ENCODE measurements at places on chromosomes 2 and 18.

GRCh38 chr2:203649176-203649814 lies 57.1 kb upstream of the CD28 start:
- no peak for DNase-seq

DNA sequence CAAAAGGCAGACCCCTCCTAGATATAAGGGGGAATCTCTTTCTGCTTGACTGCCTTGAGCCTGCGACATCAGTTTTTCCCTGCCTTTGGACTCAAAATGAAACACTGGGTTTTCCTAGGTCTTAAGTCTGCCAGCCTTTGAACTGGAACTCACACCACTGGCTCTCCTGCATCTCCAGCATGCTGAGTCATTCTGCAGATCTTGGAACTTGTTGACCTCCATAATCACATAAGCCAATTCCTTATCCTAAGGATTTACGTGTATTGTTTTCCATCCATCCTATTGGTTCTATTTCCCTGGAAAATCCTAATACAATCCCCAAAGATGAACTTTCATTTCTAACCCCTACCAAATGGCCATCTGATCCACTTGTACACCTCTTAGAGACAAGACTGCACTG lies 88.0 kb downstream of the AFF3 start:
- no peak for DNase-seq

DNA sequence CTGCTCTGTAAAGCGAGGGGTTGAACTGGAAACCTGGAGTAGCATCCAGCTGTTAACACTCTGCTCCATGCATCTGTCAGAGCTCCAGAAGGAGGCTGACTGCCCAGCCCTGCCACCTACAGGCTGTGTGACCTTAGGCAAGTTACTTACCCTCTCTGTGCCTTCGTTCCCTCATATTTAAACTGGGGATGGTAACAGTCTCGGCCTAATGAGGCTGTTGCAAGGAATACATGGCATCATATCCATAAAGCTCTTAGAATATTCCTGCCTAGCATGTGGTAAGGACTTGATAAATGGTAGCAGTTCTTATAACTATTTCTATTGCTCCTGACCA lies 80.6 kb downstream of the LRRFIP1 start:
- no peak for DNase-seq

GRCh38 chr18:41974796-41975201 lies 19.8 kb downstream of the PIK3C3 start:
- no peak for DNase-seq

DNA sequence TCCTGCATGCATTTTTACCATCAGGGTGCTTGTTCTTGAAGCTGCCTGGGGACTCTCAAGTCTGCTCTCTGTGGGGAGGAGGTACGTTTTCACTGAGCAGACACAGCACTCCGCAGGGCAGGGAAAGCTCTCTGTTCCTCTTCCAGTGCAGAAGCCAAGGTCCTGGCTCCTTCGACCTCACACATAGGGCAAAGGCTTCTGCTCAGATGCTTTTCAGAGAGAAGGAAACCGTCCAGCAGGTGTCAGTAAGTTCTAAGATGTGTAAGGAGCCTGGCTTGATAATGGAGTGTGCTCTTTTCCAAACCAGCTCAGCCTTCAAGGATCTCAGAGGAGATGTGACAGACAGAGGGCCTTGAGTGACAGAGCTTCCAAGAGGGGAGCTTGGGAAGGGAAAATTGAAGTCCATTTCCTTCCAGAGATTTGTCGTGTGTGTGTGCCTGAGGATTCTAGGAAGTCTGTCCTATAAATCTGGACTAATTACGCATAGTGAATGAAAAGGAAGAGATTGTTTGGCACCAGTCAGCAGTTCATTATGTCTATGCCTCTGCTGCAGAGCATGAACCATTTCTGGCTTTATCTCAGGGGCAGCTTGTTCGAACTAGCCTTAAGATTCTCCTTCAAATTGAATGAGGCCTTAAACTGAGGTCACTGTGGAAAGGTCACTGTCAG lies 67.3 kb upstream of the UPP2 start:
- DNase-seq = no peak

GRCh38 chr2:149169656-149170055 lies 131.2 kb downstream of the LYPD6B start:
- DNase-seq = no peak

GRCh38 chr2:190584980-190585661 lies 50.6 kb upstream of the NEMP2 start:
- no peak for DNase-seq

- DNase-seq = no peak
Measured at GRCh38 chr2:27029051-27029450, 3.7 kb upstream of the TMEM214 start.

DNA sequence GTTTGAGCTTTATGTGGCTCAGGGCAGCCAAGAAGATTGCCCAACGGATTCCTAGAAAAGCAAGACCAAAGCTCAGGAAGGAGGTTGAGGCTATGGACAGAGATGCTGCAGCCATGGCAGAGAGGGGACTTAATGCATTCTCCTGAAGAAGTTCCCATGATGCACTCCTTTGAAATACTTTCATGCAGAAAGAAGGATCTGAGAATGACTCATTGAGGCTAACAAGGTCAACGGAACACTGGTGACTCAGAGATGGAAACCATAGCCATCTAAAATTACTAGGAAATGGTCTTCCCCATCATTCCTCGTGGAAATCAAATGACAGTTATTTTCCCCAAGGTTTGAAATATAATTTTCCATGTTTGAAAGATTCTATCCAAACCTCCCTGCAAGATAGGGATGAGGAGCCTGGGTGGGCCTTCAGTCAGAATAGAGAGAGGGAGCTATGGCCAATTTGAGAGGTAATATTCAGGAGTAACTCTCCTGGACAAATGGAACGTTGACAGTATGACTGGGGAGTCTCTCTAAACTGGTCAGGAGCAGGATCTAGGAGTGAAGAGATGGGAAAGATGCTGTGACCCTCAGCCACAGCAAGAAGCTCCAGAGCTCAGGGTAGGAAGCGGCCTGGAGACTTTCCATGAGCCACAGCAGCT lies 63.0 kb downstream of the REEP1 start:
- DNase-seq = no peak
